ENCODE measurements at places on chromosomes 2 and 18.

DNA sequence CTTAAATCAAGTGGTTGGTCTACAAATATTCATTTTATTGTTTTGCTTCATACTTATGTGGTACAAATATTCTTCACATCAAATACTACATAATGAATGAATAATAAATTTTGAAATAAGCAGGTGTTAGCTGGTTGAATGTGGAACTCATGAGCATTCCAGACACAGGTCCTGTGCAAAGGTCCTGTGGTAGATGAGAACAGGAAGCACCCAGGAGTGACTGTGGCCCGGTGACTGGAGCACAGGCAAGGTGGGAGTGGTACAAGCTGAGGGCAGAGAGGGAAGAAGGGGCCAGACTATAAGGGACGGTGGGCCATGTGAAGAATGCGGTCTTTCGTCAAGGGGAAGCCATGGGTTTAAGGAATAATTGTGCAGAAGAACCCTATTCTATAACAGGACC, 26.2 kb upstream of the LOXHD1 start:
- DNase-seq = no peak

DNA sequence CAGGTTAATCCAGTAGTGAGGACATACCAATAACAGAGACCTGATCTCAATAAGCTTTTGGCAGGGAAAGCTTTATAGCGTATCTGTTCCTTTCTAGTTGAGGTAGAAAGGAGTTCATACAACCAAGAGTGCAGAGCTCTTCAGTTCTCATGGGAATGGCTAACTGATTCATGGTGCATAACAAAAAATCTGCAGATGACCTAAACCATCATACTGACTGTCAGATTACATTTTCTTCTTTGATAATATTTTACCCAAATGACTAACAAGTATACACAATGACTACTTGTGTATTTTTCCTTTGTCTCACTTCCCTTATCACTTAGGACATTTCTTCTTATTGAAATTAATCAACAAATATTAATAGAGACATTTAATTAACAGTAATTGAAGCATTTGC, 140.0 kb upstream of the SERTAD2 start:
- no peak for DNase-seq

- no peak for DNase-seq
Observed at GRCh38 chr18:73458186-73458964, 590.6 kb upstream of the NETO1 start.

DNA sequence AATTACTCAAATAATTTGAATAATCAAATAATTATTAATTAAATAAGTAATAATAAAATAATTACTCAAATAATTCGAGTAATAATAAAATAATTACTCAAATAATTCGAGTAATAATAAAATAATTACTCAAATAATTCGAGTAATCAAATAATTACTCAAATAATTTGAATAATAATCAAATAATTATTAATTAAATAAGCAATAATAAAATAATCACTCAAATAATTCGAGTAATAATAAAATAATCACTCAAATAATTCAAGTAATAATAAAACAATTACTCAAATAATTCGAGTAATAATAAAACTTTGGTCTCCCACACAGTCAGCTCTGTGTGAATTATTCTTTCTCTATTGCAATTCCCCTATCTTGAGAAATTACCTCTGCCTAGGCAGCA, 30.0 kb upstream of the LINC00305 start:
- no peak for DNase-seq

DNA sequence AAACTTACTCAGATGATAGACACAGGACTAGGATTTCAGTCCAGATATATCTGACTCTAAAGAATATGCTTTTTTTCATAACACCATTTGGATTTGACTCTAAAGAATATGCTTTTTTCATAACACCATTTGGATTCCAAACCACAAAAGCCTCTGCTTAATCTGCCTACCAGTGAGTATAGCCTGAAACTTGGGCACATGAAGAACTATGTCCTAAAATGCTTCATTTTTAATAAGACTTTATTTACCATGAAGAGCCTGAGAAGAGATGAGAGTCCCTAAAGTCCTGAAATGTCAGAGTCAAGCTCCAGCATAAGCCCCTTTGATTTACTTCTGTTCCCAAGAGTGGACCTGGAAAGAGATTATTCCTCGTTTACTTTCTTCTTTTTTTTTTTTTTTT, 54.5 kb upstream of the STPG4 start:
- DNase-seq = no peak

DNA sequence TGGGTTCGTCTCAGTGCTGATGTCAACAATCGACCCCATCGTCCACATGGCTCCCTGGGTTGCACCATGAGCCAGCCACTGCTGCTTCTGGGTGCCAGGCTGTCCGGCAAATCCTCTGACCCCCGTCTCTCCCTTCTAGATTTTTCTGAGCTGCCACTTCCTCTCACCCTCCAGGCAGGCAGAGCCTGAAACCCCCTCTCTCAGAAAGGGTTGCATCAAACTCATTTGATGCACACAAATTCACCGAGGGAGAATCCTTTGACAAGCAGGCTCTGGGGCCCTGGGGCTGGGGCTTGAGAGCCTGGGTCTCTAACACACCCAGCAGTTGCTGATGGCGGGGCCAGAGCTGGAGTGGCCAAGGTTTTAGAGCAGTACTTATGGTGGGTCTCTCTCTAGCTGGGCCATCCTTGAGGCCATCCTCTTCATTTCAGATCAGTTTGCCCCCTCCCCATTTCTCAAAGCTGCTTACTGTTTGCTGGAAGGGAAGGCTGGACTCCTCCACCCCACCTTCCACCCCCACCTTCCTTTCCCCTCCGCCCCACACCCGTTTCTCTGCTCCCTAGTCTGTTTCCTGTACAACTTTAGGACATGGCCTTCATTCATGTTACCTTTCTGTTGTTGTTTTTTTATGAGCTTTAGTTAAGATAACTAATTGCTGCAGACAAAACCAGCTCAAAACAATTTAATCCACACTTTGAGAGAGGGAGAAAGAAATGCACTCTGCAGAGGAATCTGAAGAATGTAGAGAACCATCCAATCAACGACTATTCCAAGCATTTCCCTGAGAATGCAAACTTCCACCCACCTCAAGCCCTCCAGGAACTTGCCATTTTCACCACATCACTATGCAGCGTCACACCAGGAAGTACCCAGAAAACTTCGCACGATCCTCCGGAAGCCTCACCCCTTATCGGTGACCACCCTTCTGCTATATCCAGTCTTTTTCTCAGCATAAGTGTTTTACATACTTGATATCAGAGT, 69.5 kb downstream of the ARL4C start:
- DNase-seq = no peak

DNA sequence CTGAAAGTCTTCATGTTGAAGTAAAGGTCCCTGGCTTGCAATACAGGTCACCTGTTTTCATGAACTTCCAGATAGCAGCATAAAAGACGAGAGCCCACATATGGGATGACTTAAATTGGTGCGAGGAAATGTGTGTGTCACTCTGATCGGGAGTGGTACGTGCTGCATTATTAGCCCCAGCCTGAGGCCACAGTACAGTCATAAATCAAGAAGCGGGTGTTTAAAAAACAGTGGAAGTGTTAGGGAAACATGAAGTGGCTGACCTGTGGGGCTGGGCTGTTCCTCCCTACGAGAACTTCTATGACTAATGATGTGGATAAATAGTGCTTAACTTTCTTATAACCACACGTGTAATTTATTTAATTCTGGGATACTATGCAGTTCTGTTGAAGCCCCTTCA, 24.4 kb downstream of the RDH14 start:
- DNase-seq = peak; percentile 23

DNA sequence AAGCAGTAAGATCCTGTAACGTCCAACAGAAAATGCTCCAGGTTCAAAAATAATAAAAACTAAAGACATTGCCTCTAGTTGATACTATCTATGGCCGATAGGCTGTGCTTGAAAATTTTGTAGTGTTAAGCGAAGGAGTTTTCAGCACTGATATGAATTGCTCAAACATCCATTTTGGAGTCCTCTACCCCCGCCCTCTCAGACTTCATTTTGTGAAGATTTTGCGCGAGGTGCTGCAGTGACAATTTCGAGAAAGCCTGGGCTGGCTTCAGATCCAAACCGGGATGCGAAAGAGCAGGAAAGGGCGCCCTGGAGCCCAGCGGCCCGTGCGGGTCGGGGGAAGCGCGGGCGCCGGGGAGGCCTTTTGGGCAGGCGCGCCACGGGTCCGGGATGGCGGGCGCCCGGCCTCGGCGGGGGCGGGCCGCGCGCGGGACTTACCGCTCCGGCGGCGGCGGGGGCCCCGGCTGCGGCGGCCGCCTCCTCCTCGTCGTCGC, 1.8 kb downstream of the SP3 start:
- peak; percentile 51 for DNase-seq

- DNase-seq = no peak
Observed at GRCh38 chr2:126664234-126664633, 8.3 kb downstream of the GYPC start.

DNA sequence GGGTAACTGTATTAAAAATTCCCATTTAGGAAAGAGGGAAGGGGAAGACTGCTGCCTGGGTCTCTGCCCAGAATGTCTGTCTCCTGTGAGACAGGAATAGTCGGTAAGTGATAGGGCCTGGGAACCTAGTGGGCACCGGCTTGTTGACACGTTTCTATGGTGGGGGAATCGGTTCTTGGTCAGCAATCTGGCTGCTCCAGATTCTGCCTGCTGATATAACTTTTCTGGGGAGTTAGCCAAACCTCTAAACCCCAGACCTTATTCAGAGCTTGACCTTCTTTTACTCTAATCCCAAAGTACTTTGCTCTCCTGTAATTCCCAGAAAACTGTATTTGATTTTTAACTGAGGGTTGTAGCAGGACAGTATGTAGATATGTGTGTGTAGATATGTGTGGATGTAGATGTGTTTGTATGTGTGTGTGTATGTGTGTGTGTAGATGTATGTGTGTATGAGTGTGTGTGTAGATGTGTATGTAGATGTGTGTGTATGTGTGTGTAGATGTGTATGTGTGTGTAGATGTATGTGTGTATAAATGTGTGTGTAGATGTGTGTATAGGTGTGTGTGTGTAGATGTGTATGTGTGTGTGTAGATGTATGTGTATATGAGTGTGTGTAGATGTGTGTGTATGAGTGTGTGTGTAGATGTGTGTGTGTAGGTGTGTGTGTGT, 61.8 kb upstream of the TXNDC2 start:
- DNase-seq = no peak

DNA sequence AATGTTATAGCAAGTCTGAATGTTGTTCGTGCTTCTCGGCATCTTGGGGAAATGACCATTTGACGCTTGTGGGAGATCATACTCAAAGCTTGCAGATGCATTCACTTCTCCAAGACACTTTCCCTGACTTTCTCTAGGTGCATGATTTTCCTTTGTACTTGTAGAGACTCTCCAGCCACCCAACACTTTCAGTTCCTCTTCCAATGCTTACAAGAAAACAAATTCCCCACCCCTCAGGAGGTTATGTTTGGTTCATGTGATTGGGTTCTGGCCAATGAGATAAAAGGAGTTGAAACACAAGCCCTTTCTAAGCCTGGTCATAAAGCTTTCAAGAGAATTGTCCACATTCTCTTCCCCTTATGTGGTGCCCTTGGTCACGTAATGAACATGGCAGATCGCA, 156.3 kb downstream of the EPHA4 start:
- DNase-seq = no peak

DNA sequence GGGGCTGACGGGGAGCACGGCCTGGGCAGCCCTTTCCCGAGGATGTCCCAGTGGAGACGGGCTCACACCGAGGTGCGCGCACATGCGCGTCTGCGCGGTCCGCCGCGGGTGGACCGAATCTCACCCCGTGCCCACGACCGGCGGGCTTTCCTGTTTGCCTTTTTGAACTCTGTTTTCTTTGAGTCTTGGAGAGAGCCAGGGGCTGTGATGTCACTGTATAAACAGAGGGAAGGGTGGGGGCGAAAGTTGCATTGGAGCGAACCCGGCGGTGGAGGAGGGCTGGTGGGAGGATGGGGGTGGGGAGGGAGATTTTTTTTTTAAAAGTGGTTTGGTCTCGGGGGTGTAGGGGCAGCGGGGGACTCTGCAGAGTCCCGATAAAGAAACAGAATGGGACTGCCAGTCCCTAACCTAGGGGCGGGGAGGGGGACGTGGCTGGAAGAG, 141.2 kb upstream of the CTAGE1 start:
- no peak for DNase-seq

DNA sequence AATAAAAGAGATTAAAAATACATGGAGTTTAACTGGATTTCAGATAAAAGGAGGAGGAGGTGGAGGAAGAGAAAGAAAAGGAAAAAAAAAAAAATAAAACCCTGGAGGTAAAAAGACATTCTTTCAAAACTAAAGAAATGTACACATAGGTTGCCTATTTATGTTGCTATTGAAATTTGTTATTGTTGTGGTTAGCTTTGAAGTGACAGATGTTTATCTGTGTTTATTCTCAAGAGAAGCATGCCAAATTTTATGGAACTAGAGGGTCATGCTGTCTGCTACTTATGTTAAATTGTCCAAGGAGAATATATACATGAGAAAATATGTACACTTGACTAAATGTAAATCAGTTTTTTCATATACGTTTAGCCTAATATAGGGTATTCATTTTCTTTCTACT, 653.2 kb downstream of the DCDC2C start:
- DNase-seq = no peak

DNA sequence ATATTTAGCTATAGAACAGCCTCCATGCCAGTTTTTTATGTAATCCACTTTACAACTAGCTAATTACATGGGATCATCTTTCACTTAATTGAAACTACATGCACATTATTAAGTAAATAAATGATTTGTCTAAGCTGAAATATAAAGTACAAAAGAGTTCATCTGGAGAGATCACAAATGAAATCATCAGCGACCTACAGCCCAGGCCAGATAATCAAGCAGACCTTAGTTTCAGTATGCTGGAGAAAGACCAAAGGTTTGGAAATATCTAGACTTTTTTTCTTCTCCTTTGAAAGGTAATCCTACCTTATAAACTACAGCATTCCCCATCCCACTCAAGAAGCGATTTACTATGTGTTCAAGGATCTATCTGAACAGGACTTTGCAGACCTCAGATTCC, 26.5 kb downstream of the FIGN start:
- DNase-seq = no peak

- DNase-seq = no peak
Observed at GRCh38 chr2:215388002-215388728, 47.7 kb downstream of the FN1 start.

Data from NCI-H774 (cell line).